Activated CD4-positive, alpha-beta T cell treated with anti-CD3 and anti-CD28 coated beads for 48 hours (primary cell): ENCODE measurements at places on chromosomes 3 and 15.

GRCh38 chr3:170869239-170869590 lies 780 bp downstream of the RPL22L1 start:
- DNase-seq, result no peak

DNA sequence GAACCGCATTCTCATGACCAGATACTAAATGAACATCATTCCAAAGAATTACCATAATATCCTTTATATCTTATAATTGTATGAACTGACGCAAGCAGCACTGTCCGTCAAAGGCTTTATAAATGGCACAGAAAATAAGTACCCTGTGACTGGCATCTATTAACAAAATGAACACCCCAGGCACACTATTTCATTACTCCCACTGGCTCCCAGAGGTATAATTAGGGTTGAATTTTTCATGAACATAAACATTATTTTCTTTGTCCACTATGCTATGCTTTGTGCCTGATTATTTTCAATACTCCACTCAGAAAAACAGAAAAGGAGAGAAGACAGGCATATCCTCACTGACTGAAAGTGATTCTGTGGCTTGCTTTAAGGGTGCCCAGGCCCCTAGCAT lies 71.1 kb downstream of the LYZL4 start:
- DNase-seq, result no peak

DNA sequence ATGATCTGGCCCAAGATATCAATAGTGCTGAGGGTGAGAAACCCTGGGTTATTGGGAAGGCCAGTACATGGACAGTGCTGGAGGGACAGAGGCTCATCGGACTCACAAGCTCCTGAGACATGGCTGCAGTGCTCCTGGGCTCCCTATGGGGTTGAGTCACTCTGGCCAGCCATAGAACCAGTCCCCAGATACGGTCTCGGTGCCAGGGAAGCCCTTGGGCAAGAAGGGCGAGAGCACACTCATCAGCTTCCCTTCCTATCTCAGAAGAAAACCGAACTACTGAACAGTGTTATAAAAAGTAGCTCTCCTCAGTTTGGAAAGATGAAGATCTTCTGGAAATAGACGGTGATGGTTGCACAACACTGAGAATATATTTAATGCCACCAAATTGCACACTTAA lies 34.4 kb downstream of the POC1A start:
- no peak for DNase-seq

DNA sequence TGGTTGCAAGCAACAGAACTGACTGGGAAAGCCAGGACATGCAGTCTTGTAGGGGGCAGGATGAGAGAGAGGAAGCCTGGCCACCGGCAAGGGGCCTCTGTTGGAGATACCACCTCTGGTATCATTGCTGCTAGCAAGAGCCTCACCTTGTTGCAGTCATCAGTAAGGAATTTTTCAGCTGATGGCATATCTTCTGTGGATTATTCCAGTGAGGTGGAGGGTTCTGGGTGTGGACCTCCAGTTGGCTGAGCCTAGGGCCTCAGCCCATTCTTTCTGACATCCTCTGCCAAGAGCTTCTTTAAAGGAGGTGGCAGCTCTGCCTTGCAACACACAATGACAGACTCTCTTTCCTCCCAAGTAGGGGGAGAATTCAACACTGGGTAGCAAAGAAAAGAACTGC lies 128.9 kb downstream of the AQP9 start:
- DNase-seq, result no peak

- no peak for DNase-seq
Measured at GRCh38 chr3:31752305-31753049, 219.8 kb downstream of the STT3B start.
